ENCODE measurements at places on chromosomes 6 and 20.

DNA sequence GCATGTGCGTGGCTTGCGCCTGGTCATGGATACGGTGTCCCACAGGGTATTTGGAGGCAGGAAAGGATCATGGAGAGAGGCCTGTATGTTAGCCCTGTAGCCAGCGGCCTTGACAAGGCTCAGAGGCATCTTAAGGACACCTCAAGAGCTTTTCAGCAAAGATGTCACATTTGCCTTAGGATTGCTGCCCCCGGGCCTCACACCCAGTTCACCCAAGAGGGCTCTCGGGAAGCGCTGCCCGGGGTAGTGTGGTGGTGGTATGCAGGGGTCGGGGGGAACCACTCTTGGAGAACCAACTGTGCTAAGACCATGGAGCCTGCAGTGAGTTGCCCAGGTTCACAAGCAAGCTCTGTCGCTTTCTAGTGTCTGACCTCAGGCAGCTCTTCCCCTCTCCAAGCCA is 36.9 kb upstream of the VSTM2L start:
- no peak for DNase-seq

DNA sequence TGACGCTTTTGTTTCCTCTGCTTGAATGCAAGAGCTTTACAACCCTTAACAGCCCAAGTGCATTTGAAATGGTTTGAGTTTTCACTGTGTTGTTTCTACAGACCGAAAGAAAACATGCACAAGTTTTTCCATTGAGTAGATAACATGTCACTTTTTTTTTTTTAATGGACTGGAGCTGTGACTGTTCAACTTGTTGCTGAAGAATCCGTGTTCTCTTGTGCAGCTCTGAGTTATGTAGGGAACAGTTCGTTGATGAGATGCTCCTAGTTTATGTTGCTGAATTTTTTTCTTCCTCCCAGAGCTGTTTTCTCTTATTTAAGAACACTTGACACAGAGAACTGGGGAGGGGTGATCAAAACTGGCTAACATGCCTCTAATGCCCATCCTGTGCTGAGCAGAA is 89.3 kb downstream of the DTD1 start:
- no peak for DNase-seq

DNA sequence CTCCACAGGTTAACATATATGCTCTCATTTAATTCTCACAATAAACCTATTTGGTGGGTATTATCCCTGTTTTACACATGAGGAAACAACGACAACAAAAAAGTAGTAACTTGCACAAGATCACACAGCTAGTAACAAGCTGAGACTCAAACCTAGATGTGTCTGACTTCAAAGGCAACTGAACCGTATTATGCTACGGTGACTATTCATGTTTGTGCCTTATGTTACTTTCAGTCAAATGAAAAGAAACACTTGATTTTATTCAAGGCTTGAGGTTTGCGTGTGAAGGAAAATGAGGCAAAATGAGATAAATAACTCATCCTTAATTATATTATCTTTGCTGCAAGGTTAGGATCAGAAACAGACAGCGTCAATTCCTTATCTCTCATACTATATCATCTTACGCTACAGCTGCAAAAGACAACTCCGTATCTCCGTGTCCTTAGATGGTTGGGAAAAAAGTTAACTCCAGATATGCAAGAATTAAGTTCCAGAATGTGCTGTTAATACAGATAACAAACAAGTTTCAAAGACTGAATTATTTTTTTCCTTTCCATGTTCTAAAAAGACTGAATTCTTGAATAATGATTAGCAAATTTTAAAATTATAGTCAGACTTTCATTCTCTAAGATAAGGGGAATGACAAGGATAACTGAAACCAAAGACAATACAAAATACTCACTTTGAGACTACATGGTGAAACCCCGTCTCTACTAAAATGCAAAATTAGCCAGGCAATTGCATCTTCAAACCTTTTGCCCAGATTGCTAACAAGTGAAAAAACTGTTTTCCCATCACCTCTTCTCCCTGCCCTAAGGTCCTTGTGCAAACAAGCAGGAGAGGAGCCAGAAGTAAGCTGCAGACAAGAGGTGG is 27.8 kb downstream of the STAU1 start:
- DNase-seq = no peak

DNA sequence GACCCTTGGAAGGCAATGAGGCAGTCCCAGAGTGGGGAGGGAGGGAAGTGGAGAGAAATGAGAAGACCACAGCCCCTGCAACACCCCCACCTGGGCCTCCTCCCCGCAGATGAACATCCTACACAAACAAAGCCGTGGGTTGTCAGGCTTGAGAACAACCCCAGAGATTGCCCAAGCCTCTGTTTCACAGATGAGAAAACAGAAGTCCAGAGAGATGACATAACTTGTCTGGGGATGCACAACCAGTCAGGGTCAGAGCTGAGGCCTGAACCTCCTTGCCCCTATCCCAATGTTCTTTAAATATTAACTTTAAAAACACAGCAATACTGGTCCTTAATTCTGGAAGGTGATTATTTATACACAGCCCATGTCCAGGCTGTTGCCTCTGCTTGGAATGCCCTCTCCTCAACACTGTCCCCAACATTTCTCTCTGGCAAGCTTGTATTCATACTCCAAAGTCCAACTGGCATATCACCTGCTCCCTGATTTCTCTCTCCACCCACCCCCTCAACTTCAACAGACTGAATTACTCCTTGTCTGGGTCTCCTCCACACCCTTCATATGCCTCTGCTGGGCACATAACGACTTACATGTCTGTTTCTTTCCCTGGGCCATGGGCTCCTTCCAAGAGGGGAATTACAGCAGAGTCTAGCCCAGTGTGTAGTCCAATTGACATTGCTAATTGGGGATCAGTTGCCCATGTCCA is 135.5 kb upstream of the LRFN2 start:
- DNase-seq = no peak

All from anterior cingulate cortex (tissue), 58 donors.